Adrenal gland (tissue), 19 donors: ENCODE measurements at places on chromosomes 12 and 14.

GRCh38 chr14:76117789-76118484 lies 33.8 kb upstream of the GPATCH2L start:
- H3K4me3 ChIP-seq = no peak overlapping the region
- no peaks in the 10 kb centered on the region for H3K36me3 ChIP-seq
- DNase-seq = no peak

GRCh38 chr14:105501504-105502291 lies 10.7 kb downstream of the TEDC1 start:
- H3K4me3 ChIP-seq = no peak overlapping the region
- DNase-seq = no peak
- no peak overlapping the region for H3K27ac ChIP-seq
- peaks cover 6% of the 10 kb centered on the region for H3K27me3 ChIP-seq
- H3K4me1 ChIP-seq = no peaks in the 10 kb centered on the region

DNA sequence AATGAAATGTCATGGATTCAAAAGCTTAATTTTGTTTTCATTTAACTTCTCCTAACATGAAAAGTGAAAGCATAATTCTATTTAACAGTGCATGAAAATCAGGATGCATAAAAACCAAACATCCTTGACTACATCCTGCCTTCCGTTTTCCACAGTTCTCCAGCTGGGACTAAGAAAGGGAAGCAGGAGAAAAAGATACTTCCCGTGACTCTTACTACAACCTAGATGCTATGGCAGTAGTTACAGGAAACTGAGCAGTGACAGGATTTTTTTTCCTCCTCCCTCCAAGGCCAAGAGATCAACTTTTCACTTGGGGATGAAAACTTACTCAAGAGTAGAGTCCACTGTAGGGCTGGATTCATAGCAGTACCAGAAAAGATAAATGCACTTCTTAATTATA lies 2.6 kb downstream of the EXOC5 start:
- H3K36me3 ChIP-seq = no peaks in the 10 kb centered on the region
- no peak for DNase-seq

- H3K27ac ChIP-seq = no peak overlapping the region
- H3K4me3 ChIP-seq = no peak overlapping the region
- H3K4me1 ChIP-seq = no peaks in the 10 kb centered on the region
- no peak for DNase-seq
- no peaks in the 10 kb centered on the region for H3K36me3 ChIP-seq
Observed at GRCh38 chr14:102768223-102769048, 8.8 kb upstream of the TRAF3 start.

DNA sequence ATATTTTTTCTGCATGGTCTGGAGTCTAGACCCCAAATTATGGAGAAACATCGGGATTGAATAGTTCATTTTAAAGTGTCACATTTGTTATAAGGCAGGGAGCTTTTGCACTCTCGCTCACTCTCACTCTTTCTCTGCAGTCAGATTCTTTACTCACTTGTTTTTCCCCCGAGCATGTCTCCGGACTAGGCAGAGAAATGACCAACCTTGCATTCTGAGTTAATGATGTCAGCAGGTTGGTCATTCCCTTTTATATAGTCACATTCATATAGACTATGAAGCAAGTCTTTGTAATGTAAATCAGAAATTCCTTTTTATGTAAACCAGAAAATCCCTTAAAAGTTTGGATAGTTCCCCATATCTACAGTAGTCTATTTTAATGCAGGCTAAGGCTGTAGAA lies 4.1 kb downstream of the C12orf75 start:
- no peaks in the 10 kb centered on the region for H3K27me3 ChIP-seq
- no peak overlapping the region for H3K4me3 ChIP-seq
- DNase-seq = no peak
- H3K36me3 ChIP-seq = no peaks in the 10 kb centered on the region
- H3K4me1 ChIP-seq = peaks cover 13% of the 10 kb centered on the region
